Central memory CD4-positive, alpha-beta T cell (primary cell): ENCODE measurements at places on chromosomes 3 and 15.

GRCh38 chr15:82805994-82806406 lies at the start of gene FSD2:
TSS of gene FSD2 (minus strand) at chr15:82806069. CDS start at chr15:82787390, 18,679 bp downstream.
- DNase-seq, result no peak

- no peak for DNase-seq
Measured at GRCh38 chr3:12175844-12176453, 17.2 kb upstream of the TIMP4 start.

- no peak for DNase-seq
Measured at GRCh38 chr3:140128217-140128616, 193.2 kb downstream of the CLSTN2 start.

GRCh38 chr3:195039180-195039843 lies 231.6 kb downstream of the XXYLT1 start:
- DNase-seq, result no peak

- DNase-seq, result no peak
Measured at GRCh38 chr15:99014803-99015697, 7.5 kb upstream of the PGPEP1L start.

GRCh38 chr3:5332270-5332956 lies 144.9 kb downstream of the EDEM1 start:
- DNase-seq, result no peak

GRCh38 chr3:46549408-46549904 lies 16.6 kb downstream of the LRRC2 start:
- DNase-seq, result no peak

DNA sequence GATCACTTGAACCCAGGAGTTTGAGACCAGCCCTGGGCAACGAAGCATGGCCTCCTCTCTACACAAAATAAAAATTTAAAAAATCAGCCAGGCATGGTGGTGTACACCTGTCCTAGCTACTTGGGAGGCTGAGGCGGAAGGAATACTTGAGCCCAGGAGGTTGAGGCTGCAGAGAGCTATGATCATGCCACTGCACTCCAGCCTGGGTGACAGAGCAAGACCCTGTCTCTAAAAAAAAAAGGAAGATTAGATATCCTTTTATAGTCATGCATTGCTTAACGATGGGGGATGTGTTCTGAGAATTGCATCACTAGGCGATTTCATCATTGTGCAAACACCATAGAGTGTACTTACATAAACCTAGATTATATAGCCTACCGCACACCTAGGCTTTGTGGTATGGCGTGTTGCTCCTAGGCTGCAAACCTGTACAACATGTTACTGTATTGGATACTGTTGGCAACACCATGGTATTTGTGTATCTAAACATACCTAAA lies 12.6 kb downstream of the ALAS1 start:
- no peak for DNase-seq

- no peak for DNase-seq
Measured at GRCh38 chr3:141763088-141763750, at the start of gene GRK7. TSS of gene GRK7 (plus strand) at chr3:141763408. CDS start at chr3:141778285, 14,877 bp downstream.

DNA sequence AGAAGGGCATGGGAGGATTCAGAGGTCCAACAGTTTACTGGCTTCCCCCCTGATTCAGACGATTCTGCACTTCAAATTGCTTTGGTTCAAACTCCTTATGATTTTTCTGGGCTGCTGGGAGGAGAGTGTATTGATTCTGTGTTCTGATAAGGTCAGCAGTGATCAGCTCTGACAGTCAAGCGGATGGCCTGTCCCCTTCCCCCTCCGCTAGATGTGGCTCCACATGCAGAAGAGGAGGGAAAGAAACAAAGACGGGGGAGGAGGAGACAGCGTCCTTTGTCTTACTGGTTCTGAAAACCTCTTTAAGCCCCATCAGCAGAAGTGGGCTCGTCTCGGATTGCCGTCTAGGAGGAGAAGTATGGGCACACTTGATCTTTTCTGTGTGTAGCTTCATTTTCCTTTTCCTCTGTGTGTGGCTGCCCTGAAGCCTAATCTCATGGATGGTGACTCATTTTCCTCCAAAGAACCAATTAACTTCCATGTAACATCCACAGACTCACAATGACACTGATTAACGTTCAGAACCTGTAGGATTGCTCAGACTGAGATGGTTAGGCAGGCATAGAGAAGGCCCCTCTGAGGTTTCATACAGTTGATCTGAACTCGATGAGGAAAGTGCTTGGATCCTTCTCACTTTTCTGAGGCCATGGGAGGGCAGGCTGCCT lies 162.4 kb upstream of the PPP2R3A start:
- no peak for DNase-seq

GRCh38 chr3:143439817-143440216 lies 320.2 kb downstream of the CHST2 start:
- no peak for DNase-seq

DNA sequence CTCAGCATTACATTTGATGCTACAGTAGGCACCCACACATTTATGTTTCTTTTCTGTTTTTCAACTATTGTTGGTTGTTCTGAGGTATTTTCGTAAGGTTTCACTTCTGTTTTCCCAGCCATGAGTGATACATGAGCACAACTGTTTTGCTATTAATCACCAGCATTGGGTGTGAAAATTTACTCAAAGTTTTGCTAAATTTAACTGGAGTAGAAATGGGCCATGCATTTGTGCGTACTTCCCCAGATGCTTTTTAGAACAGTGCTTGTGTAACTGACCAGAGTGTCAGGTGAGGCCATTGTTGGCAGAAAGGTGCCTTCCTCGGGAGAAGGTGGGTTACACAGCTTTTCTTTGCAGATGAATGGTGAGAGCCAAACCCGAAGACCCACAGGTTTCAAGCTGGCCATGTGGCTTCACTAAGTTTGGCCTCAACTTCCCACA lies 70.4 kb downstream of the ST6GAL1 start:
- DNase-seq, result no peak

GRCh38 chr3:6287088-6287875 lies 573.6 kb upstream of the GRM7 start:
- DNase-seq, result no peak

- peak; percentile 36 for DNase-seq
Measured at GRCh38 chr3:71728632-71729342, 3.6 kb upstream of the EIF4E3 start.

GRCh38 chr3:64133272-64133671 lies 92.0 kb downstream of the PRICKLE2 start:
- DNase-seq, result no peak

- DNase-seq, result no peak
Measured at GRCh38 chr3:184135911-184136260, 728 bp downstream of the EIF2B5 start.

GRCh38 chr3:196611761-196612483 lies 27.6 kb upstream of the NRROS start:
- DNase-seq, result no peak

DNA sequence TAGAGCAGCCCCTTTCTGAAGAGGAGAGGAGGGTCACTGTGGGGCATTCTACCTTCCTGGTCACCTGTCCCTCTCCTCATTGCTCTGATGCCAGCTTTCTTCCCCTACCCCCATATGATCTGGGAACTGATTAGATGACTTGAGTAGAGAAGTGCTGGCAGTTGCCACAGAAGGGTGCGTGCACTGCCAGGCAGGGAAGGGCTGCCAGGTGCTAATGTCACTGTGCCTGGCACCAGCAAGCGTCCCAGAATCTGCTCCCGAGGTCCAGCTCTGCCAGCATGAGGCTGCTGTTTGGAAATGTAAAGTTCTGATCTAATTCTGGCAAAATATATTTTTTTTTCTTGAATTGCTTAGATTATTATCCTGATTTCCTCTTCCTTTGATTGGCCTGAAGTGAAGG lies 52.8 kb downstream of the PPM1L start:
- no peak for DNase-seq
